Right cardiac atrium (tissue), 5 donors: ENCODE measurements at places on chromosomes 1 and 21.

DNA sequence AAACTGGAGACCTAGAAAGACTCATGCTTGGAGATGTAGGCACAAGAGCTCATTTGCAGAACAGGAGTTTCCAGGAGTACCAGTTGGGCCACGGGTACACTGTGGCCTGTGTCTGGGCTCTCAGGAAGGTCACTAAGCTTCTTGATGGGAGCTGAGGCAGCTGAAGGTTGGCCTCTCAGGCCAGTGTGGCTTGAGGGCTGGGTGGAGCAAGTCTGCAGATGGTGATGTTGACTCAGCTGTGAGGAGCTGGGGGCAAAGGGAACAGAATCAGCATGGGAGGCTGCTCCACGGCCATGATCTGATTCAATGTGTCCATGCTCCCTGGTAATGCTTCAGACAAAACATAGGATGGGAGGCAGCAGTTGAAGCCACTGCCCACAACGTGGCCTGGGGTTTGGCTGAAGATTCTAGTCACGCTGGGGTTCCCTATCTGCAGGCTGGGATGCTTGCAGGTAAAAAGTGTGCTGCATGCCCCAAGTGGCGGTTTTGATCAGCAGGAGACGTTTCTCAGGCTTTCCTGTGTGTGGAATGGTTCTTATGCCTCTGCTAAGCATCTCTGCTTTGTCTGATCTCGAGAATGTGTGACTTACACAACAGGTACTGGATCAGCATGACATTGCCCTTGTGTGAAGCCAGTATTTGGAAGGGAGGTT is 15.4 kb upstream of the TENT5C start:
- no peak for DNase-seq

DNA sequence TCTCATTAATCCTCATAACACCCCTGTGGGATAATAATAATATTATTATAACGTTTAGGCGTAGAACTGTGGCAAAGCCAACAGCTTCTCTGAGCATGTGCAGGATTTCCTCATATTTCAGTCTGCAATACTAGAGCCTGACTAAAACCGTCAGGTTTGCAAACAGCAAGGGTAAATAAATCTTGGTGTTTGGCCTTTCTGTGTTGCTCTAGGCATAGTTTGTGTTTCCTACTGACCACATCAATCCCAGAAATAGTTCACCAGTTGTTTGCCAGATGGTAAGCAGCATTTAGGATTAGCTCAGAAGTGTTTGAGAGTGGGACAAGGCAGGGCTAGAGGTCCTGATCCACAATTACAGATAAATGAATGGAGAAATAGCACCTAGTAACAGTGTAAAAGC is 2.8 kb upstream of the KCNA3 start:
- no peak for DNase-seq

DNA sequence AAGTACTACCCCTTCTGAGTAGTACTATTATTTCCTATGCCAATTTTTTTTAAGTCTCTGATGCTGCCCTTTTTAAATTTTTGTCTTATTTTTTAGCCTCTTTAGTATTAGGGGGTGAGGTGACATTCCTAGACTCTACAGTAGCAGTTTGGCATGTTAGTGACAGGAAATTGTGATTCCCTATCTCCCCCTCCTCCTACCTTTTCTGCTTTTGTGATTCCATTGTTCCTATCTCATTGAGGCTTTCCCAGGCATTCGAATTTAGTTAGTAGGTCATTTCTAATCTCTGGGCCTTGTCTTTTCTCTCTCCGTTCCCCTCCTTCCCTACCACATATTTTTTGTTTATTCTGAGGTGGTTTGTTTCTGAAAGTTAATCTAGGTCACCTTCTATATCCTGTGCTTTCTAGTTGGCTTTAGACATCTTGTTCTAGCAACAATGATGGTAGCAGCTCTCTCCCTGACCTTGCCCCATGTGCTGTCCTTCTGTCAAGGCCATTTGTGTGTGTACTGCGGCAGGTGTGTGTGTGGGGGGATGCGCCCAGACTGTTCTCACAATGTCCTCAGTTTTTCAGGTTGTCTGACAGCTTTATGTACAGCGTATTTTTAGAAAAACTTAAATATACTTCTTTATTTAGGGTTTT is 21.5 kb downstream of the SEMA6C start:
- DNase-seq: no peak

DNA sequence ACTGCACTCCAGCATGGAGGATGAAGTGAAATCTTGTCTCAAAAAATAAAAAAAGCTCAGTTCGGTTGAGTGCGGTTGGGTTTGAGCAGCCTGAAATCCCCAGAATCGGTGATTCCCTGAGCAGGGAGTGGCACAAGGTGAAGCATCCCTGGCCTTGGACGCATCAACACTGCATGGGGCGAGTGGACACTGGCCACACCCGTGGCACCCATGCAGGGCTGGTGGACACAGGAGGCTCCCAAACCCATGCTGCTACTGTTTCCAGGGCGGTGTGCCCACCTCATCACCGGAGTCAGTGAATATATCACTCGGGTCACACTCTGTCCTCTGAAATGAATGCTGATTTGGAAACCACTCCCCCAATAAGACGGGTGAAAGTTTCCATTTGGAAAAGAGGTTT is 53.4 kb upstream of the ACTRT2 start:
- DNase-seq: no peak

DNA sequence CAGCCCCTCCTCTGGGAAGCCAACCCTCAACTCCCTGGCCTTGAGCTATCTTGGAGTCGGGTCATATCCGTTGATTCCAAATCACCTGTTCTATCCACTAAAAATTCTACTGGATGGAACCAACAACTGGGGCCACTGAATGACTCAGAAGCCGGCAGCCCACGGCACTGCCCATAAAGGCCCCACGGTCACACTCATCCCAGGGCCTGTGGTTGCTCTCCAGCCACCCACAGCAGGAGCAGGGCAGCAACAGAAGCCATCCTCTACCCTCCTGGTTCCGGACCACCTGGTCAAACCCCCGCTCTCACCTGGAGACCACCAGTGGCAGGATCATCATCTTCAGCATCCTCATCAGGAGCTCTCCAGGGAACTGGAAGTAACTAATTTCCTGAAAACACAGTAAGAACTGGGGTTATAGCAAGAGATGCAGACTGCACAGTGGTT is 8.4 kb downstream of the SLC1A7 start:
- no peak for DNase-seq

- no peak for DNase-seq
Measured at GRCh38 chr1:181391301-181391900, 91.9 kb upstream of the CACNA1E start.

GRCh38 chr1:32055416-32055815 is 17.3 kb upstream of the TMEM39B start:
- DNase-seq: no peak

- no peak for DNase-seq
Measured at GRCh38 chr1:46451948-46452930, 37.4 kb upstream of the DMBX1 start.

DNA sequence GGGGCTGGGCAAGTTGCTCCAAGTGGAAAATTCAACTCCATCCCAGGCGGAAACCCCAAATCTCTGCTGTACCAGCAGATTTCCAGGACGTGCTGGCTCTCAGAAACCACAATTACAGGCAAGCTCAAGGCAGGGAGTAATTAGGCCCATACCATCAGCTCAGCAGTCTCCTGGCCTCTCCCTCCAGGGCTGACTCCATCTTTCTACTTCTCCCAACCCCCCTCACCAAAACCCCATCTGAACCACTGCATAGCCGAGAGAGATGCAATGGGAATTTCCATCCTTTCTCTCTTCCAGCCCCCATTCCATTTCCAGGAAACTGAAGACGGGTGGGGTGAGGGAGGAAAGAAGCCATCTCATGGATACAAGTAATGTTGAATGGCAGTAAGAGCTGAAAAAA is 41.2 kb downstream of the ARHGEF11 start:
- DNase-seq: no peak

DNA sequence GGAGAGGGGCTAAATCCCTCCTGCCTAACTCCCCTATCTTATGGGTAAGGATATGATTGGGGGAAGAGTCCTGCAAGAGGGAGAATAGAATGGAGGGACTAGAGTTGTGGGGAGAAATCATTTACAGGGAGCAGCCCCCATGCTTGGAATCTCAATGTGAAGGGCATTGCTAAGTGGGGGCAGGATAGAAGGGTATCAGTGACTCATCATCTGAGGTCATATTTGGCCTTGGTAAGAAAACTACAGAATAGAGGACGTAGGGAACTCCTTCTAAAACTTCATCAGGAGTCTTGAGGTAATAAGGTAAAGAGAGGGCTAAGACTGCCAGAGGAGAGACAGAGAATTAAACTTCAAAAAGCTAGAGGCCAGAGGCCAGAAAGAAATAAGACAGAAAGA is 487 bp downstream of the HJV start:
- no peak for DNase-seq

DNA sequence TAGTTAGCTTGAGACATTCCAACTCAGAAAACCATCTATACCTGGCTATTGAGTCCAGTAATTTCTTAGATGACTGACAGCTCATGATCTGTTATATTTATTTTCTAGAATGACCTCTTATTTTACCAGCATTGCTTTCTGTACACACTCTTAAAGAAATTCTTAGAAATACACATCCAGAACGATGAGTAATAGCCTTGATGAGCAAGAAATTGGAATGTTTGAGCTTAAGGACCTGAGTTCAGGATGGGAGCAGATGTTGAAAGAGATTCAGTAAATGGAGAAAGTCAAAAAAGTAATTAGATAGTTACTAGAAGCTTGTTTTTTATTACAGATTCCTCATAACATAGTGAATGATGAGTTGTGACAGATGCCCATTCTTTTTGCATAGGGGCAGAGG is 11.7 kb downstream of the PYHIN1 start:
- no peak for DNase-seq

DNA sequence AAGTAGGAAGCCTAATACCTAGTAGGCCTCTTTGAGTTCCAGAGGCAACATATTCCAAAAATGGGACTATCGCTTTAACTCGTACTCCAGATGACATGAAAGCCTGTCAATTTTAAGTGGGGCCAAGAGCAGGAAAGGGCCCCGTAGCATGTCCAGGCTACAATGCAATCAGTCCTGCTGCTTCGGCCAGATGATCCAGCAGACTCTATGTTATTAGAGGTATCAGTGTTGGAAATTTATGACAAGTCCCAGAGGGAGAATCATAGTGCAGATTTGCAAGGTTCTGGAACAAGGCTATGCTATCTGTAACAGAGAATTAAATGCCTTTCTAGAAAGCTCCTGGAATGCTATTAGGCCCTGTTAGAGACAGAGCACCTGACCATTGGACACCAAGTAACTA is 56.7 kb upstream of the SRP9 start:
- no peak for DNase-seq

- DNase-seq: no peak
Measured at GRCh38 chr1:107344268-107344760, 203.5 kb downstream of the NTNG1 start.

DNA sequence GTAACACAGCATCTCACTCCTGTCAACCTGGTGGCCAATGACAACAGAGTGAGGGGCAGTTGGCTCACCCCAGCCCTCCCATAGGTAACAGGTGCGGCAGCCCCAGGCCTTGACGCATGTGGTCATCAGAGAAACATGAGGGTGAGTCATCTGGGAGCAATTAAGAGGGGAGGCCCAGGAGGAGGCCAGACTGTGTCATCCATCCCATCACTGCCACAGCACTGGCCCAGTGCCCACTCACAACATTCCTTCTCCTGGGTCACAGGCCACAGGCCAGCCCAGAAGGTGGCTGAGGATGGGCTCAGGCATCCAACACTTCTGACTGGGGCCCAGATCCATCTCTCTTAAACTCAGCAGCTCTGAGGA is 17.1 kb downstream of the TEX35 start:
- DNase-seq: peak; percentile 36

GRCh38 chr1:39788758-39789570 is at the start of gene BMP8B:
TSS of gene BMP8B (minus strand) at chr1:39788865. CDS start at chr1:39788485, 380 bp downstream.
- DNase-seq: peak; percentile 84

GRCh38 chr1:26083208-26083607 is 15.8 kb upstream of the TRIM63 start:
- no peak for DNase-seq

DNA sequence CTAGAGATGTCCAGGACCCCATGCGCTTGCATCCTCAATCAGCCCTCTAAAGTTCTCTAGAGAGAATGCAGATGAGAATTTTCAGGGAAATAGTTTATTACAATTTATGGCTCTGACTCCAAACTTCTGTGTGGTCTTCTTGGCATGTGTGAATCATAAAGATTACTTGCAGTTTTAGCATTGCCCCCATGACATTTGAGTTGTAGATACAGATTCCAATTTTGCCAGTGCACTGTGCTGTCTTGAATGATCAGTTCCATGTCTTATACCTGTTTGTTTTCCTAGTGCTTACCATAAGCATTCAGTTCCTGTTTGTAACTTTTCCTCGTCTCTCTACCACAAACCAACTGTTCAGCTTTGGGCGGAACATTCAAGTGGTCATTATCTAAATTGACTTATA is 4.8 kb downstream of the KRTAP21-3 start:
- no peak for DNase-seq
